Mucosa of descending colon (tissue), 3 donors: ENCODE measurements at places on chromosomes 11 and 22.

DNA sequence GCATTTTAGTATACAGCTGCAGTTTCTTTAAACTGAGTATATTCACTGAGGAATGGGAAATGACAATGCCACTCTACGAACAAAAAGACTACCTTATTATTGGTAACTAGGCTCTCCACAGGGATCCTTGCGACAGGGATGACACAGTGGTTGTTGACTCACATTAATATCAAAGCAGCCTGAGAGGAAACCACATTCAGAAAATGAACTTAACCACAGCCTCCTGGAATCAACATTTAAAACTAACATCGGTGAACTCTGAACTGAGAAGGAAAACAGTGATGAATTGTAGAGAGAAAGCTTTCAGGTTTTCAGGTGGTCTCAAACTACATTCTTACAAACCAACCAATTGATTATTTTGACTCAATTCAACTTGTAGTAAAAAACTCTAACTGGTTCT is 90.3 kb upstream of the MTMR2 start:
- no peak for DNase-seq

GRCh38 chr22:47884200-47884599 is 1121.8 kb downstream of the TBC1D22A start:
- no peak for DNase-seq

- DNase-seq, result no peak
These were observed 38.0 kb downstream of the MRGPRD start for GRCh38 chr11:68942751-68943271.

DNA sequence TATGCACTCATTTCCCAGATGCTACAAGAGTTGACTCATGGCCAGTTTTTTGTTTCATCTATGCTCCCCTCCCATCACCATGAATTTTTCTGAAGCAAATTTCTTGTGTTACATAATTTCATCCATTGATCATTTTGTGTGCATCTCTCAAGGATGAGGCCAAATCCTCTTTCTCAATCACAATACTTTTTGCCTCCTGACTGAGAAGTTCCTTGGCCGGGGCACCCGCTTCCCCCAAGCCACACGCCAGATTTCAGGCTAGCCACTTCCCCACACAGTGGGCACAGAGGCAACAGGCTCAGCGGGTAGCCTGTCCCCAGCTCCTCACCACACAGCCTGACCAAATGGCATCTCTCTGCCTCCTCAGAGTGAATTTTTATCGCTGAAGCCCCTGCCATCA is 9.8 kb upstream of the DSCAML1 start:
- no peak for DNase-seq

DNA sequence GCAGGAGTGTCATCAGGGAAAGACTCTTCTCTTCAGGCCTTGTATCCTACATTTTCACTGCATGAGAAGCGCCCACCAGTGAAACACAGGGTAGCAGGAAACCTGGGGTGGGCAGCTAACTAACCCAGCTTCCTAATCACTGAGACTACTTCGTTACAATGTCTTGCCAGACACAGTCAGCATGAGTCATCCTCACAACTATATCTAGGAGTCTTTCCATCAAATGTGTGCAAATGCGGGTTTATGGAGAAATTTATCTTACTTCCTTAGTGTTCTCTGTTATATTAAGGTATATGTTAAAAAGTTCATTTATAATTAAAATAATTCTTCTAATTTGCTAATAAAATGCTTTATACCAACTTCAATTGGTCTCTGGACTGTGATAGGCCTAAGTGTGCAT is 79.9 kb upstream of the RAB1B start:
- no peak for DNase-seq

DNA sequence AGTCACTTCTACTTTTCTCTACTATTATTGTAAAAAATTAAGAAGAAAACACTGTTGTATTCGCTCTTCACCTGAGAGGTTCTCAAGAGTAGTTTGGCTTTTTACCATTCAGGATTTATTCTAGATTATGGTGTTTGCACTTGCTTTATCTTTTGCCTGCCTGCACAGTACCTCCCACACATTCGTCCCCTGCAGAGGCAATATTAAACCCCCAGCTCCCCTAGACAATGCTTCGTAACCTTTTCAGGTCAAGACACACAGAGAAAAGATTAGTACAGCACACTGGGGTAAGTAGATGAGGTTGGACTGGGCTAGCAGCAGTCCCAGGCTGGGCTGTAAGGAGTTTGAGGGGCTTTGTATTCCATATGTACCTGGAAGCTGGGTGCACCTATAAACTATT is 62.4 kb downstream of the TNRC6B start:
- DNase-seq, result no peak

- DNase-seq, result no peak
These were observed 35.8 kb downstream of the BTG4 start for GRCh38 chr11:111476366-111476765.

DNA sequence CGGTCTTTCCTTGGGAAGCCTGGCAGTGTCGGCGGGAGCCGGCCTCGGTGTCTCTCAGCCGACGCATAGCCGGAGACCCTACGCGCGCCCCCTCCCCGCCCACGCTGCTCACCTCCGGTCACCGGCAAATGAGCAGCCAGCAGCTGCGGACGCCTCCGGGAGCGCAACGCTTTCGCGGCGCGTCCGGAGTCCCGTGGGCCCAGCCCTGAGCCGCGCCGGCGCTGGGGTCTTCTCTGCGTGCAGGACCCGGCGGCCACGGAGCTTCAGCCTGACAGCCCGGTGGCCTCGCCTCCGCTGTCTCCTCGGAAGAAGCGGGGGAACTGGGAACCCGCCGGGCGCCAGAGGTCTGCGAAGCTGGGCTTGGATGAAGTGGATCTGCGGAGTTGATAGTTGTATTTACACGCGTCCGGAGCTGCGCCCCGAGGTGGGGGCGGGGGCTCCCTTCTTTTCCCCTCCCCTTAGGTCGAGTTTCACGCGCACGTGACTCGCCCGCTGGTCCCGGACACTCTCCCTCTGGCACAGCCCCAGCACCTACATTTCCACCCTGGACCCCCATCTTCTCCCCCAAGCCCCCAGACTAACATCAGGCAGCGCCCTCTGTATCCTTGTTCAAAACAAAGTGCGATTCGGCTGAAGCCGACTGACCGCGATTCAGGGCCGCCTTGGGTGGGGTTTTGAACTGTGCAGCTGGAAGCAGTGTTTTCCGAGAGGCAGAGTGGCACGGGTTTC is at the start of gene SLC43A1:
Gene SLC43A1, minus strand, starts transcription at position 371 of the 729 bp plus-strand sequence. CDS start 1,591 bp downstream, outside the sequence.
- peak; percentile 71 for DNase-seq

GRCh38 chr11:77126861-77127234 is 1.2 kb upstream of the MYO7A start:
- DNase-seq, result no peak

- DNase-seq, result no peak
These were observed 27.6 kb downstream of the ART5 start for GRCh38 chr11:3613998-3614741.

DNA sequence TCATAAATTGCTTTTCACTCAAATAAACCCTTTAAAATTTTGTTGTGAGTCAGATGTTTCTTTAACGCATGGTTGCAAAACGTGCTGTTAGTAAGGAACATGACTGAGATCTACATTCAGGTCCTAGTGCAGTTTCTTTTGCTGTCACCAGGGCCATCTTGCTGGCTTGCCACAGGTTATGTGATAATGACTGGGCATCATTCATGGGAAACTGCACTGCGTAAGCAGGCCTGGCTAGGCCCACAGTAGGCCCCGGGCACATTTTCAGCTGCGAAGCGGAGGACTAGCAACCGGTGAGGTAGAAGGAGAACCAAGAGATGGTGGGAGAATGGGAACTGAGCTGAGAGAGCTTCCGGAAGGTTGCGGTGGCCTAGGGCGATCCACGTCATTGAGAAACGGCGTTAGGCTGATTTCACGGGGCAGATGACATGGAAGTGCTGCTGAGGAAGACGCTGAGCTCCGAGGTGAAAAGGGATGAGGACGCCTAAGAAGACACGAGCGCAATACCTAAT is 3.2 kb upstream of the KLHDC7B start:
- DNase-seq, result peak; percentile 59

DNA sequence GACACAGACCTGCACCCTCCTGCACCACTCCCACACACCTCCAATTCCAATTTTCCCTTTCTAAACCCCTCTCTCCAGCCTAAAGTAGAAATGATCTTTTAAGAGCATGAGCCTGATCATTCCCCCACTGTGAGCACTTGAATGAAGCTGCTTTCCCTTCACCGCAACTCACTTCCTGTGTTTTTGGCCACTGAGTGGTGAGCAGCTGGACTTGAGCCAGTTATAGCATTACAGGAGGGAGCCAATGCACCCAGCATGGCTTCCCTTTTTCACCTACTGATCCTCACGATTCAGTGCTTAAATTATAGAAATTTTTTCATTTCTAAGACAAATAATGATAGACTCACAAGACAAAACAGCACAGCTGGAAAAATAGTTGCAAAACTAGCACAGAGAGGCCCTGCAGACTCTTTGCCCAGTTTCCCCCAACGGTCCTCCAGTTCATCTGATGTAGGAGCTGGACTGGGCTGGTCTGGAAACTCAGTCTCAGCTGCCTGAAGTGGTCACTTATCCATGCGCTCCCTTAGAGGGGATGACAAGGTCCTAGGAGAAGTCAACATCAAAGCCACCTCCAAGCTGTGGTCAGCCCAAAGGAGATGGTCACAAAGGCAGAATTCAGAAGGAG is 9.7 kb upstream of the APOL4 start:
- DNase-seq, result no peak

GRCh38 chr11:61090521-61090920 is 11.8 kb upstream of the CD5 start:
- DNase-seq, result no peak

GRCh38 chr22:39289975-39290720 is 29.3 kb downstream of the RPL3 start:
- DNase-seq, result no peak

DNA sequence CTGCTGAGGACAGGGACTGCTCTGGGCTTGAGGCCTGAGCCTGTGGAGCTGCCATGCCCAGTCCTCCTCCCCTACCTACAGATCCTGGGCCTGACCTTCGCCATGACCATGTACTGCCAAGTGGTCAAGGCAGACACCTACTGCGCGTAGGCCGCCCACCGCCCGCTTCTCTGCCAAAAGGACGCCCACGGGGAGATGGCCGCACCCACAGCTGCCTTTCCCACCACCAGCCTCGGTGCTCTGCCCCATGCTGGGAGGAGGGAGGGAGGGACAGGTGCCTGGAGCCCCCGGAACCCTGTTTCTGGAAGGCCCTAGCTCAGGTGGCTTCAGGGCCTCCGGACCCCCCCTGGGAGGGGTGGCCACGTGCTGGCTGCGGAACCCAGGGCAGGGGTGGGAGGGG is 23.8 kb downstream of the TSPAN4 start:
- no peak for DNase-seq

- DNase-seq, result no peak
These were observed 36.1 kb upstream of the ADSL start for GRCh38 chr22:40310081-40310767.

DNA sequence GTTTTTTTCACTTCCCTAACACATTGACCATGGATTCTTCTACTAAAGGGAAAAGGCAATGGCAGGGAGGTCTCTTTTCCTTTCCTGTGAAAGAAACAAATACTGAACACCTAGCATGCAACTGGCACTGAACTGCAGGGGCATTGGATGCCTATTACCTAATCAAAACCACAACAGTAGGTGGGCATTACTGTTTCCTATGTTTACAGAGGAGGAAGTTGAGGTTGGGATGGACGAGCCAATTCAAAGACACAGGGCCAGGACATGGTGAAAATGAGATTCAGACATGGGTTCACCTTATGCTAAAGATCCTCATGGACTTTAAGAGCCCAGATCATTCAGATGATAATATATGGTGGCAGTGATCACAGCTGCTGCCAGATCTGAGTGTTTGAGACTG is 407.0 kb downstream of the MIAT start:
- DNase-seq, result no peak

DNA sequence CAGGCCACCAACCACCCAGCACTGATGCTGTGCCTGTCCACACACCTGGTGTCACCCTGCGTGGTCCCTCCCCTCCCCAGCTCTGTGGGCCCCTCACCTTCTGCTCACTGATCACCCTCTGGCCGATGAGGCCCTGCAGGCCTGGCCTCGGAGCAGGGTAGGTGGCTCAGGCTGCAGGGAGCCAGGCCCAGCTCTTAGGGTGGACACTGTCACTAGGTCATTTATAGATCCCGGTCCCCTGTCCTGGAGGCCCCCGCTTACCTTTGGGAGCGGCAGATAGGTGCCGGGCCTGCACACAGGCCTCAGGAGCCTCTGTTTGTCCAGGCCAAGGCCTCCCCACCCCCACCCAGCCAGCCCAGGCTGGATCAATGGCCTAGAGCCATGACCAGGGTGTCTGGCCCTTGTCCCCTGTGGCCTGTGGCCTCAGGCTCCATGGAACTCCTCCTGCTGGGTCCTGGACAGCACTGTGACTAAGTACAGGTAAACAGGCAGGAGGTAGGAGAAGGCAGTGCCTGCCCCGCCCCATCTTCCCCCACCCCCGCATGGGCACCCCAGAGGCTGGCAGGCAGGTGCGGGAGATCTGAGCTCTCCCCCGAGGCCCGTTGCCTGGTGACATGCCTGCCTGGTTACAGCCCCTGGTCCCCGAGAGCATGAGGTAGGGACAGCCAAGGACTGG is at the start of gene TMPRSS6:
Gene TMPRSS6, minus strand, starts transcription at position 472 of the 676 bp plus-strand sequence. CDS start 6,296 bp downstream, outside the sequence.
- no peak for DNase-seq

GRCh38 chr11:126072801-126073594 is 10.3 kb upstream of the CDON start:
- DNase-seq, result no peak

DNA sequence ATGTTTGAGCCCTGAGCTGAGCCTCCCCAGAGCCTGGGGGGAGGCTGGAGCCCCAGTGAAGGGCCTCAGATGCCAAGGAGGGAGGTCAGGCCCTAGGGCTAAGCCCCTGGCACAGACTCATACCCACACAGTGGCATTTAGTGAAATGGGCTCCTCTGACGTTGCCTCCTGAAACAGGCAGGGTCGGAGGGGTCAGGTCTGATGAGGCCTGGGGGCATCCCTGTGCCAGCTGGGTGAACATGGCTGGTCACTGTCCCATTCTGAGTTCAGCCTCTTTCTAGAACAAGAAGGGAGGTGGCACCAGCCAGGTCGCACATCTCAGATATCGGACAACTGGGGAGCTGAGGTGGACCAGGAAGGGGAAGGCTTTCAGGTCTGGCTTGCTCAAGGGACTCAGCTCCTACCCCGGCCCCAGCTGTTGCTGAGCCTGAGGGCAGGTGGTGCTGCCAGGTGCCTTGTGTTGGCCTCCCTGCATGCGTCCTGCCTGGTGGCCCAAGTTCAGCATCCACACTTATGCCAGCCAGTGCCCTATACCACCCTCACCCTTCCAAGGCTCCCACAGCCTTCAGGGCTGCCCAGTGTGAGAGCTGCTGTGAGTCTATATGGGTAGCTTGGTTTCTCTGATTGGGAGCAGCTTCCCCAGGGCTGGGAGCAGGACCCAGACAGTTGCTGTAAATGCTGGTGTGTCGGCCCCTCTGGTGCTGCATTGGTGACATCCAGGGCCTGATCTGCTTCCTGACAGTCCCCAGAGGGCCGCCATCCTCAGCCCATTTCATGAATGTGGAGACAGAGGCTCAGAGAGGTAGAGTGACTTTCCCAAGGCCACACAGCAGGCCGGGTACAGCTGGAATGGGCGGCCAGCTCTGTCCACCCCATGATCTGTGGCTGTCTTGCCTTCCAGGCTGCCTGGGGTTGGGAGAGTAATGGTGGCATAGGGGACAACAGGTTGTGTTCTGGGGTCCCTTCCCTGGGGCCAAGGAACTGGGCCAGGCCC is 32.8 kb upstream of the PPARA start:
- no peak for DNase-seq
